Astrocyte of the hippocampus (primary cell): ENCODE measurements at places on chromosomes 12 and 14.

- peak; percentile 76 for DNase-seq
Observed at GRCh38 chr12:67193704-67194103, 75.5 kb upstream of the CAND1 start.

- DNase-seq = no peak
Observed at GRCh38 chr14:99635116-99635515, 9.8 kb upstream of the HHIPL1 start.

DNA sequence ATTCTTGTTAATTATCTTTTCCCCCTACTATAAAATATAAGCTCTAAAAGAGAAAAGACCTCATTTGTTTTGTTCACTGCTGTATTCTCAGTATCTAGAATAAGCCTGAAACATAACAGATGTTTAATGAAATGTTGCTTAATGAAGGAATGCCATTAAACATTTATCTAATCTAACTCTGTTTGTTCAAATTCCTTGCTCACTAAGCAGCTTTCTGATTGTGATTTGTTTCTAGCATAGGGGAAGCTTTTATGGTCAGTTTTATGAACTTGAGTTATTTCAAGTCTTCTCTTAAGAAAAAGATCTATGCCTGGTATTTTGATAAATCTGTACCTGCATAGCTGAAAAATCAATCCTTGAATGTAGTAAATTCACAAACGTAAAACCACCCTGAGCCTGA is 308.6 kb downstream of the CCDC91 start:
- DNase-seq = no peak

DNA sequence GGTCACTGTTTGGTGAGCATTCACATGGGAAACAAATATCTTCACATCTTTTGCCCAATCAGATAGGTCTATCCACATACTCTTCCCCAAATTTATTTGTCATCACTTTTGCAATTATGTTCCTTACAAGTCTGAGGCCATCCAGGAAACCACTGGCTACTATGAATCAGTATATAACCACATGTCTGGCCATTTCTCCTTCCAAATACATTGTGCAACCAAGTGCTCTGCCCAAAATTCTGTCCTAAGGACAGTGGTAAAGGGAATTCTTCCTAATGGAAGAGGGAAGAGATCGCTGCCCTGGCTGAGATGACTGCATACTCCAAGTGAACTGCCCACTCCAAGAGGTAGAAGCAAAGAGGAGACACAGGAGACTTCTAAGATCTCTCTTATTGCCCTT is 148.9 kb upstream of the MAX start:
- DNase-seq = peak; percentile 52

- no peak for DNase-seq
Observed at GRCh38 chr14:35242599-35243311, 49.4 kb upstream of the PSMA6 start.

- DNase-seq = peak; percentile 11
Observed at GRCh38 chr12:116687888-116688287, 50.0 kb downstream of the SPRING1 start.

GRCh38 chr12:104426926-104427546 is 29.7 kb upstream of the CHST11 start:
- DNase-seq = peak; percentile 72

- no peak for DNase-seq
Observed at GRCh38 chr14:96648506-96649326, 146.5 kb downstream of the PAPOLA start.

DNA sequence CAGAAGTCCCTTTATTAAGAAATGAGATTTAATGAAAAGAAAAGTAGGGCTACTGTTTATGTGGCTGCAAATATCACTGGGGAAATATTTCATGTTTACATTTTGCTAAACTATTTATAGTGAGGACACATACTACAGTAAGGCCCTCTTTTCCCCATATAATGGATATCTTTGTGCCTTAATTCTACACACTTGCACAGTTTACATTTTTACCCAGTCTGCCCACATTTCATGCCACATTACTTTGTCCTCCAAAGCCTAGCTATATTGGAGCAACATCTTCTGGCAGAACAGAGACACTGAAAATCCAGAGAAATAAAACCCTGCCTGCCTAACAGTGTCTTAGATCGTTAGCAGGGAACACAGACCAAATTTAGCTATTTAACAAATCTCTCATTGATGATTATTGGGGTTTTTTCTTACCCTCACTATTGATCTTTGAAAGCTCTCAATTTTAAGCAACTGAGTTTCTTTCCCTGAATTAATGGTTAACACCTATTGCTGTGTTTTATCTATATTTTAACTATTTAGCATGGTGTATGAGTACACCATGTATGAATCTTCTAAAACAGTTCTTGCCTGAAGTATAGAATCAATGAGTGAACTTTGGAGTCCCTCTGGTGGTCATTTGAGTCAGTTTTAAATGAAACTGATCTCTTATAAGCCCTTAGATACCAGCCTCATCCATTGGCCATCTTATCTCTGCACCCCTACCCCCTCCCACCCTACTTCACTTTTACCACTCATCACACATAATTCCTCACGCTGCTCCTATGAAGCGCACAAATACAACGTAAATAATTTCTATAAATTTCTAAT is 170.2 kb downstream of the BCAT1 start:
- peak; percentile 71 for DNase-seq
